ENCODE measurements at places on chromosomes 4 and X.

DNA sequence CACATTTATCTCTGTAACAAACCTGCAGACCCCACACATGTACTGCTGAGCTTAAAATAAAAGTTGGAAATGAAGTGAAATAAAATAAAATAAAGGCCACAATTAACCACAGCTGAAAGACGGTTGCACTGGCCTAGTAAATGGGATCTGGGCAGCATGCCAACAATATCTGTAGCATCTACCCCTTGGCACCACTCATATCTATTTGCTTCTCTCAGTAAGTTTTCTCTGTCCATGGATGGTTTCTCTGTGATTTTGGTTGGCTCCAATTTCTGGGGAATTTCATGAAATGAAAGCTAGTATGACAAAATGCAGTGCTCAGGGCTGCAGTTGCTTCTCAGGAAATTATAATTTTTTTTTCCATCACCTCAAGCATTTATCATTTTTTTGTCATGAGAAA is 172.0 kb upstream of the IL15 start:
- no peak for DNase-seq

DNA sequence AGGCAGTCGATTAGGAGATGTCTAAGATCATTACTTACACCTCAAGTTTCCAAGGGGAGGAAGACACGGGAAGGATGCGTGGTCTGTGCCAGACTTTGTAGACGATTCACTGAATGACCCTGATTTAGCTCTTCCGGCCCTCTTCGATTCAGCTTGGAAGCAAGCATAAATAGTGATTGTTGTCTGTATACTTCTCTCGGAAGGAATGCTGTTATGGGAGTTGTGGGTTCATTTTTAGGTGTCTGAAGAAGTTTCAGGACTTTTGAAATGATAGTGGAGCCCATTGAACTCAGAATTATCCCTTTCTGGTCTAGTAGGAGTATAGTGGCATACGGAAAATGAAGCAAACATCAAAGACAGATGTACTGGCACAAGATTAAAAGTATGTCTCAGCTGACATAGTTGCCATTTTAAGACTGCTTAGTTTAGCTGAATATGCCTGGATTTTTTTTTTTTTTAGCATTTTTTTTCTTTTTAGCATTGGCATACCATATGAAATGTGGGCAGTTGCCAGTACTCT is 1.0 kb upstream of the ANKRD17 start:
- DNase-seq: peak; percentile 35

GRCh38 chr4:78058591-78059523 is 1.7 kb downstream of the FRAS1 start:
- no peak for DNase-seq

- DNase-seq: no peak
Observed at GRCh38 chr4:15689540-15689939, 7.9 kb downstream of the FAM200B start.

DNA sequence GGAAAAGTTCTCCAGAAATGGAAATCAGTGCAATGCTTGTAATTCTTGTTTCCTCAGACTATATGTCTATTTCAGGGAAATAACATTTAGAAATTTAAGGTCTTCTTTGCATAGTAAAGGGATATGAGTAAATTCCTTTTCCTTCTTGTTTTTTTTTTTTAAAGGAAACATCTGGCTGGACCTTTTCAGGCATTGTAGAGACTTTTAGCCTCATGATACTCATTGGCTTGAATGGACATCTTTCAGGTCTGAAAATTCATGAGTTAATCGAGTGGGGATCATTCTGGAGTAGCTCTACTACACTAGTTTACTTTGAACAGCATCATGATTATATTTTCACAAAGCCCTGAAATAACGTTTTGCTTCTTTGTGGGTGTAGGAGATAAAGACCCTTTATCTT is 88.6 kb upstream of the CBLL2 start:
- DNase-seq: no peak

DNA sequence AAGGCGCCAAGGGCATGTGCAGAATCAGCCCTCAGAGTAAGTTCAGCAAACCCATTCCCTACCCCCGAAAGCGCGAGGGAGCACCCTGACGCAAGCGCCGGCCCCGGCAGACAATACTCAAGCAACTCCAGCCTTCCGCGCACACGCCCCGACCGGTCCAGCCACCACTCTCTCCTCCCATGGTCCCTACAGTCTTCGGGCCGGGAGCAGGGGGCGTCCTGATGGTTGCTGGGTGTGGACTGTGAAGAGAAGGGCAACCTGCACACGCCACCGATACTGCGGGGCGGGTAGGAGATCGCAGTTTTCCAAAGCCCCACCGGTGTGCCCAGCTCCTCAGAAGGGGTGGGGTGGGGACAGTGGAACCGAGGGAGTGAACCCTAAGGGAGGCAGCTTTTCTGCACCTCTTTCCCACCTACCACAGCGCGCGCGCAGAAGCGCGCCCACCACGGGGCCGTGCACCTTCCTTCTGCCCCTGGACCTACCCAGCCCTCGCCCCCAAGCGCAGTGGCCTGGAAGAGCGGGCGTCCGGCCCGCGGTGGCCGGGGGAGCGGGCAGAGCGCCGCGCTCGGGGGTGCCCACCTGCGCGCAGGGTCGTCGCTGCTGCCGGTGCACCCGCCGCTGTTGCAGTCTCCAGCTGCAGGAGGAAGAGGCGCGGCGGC is 650.2 kb upstream of the DIPK2B start:
- no peak for DNase-seq

DNA sequence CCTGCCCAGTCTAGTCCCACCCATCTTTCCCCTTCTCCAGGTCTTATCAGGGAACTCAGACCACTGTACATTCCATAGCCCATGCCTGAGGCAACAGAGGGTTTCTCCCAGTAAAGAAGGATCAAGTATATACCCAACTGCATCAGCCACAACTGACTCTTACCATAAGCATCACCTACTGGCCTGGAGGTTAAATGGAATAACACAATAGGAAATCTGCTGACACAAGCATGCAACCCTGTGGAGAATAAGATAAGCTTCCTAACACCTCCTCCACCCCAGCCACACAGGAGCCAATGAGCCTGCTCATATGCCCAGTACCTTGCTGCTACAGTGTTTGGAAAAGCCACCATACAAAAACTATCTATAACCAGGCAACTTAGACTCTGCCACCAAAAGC is 34.6 kb upstream of the PLK4 start:
- no peak for DNase-seq

DNA sequence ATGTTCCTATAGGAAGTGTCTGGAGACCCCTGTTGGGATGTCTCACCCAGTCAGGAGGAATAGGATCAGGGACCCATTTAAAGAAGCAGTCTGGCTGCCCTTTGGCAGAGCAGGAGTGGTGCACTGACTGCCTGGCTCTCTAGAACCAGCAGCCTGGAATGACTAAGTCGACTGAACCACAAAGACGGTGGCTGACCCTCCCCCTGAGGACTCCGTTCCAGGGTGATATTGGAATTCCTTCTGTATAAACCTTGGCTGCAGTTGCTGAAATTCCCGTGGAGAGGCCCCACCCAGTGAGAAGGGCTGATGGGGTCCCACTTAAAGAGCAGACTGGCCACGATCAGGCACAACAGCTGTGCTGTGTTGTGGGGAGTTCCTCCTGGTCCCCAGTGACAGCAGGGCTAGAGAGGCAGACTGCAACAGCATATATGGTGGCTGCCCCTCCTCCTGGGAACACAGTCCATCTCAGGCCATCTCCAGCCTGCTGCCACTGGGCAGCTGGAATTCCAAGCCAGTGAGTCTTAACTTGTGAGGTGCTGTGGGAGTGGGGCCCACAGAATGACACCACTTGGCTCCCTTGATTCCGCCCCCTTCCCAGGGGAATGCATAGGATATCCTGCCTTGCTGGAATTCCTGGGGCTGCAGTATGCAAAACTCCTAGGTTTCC is 41.8 kb upstream of the RLIM start:
- DNase-seq: no peak

GRCh38 chr4:184479516-184479950 is 5.2 kb upstream of the IRF2 start:
- DNase-seq: no peak

DNA sequence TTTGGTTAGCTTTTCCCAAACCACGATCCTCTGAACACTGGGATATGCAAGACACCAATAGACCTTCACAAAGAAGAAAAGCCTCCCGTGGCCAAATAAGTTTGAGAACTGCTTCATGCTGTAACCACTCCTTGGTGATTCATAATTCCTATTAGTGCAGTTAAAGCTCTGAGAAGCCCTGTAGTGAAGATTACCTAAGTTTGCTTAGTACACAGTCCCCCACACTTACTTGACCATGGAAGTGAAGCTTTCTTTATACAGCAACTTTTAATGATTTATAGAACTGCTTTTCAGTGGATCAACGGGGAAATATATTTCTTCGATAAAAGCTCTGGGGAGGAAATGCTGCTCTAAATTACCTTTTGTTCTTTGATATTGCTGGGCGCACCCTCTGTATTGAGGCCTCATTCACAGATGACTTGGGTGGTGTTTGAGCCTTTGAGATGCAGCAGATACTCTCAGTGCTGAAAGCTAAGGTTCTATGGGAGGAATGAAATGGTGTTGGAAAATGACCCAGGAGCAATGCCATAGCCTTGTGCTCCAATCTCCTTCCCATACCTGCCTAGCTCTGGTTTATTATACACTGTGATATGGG is 67.4 kb downstream of the CBLL2 start:
- DNase-seq: no peak

- no peak for DNase-seq
Observed at GRCh38 chrX:118961866-118962560, 12.4 kb upstream of the LONRF3 start.

DNA sequence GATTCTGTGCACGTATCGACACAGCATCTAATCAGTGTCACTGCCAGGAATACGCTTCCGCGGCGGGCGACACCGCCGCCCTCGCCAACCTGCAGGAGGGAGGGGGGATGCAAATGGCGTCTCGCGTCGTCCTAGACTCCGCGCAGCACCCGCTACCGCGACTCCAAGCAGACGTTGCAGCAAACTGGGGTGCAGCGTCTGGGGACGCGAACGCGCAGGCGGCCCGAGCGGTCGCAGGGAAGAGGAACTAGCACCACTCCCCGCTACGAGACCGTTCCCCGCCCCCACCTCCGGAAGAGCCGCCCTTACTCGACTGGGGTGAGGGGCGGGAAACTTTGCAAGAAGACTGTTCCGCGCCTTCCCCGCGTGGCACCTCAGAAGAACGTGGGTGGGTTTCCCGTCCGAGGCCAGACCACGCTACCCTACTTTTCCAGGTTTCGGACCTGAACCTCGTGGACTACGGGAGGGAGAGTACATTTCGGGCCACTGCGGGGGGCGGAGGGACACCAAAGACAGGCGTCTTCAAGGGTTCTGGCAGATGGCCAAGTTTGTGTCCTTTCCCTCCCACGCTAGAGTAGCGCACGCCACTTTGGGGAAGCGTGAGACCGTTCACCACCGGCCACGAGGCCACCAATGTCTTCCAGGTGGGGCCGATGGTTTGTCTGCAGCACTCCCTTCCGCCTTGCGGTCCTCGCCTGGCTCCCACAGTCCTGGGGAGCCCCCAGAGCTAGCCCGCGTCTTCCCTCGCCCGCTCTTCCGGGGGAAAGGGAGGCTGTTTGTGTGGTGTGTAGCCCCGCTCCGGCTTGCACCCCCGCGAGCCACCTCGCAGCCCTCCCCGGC is 78.0 kb upstream of the BCOR start:
- no peak for DNase-seq

DNA sequence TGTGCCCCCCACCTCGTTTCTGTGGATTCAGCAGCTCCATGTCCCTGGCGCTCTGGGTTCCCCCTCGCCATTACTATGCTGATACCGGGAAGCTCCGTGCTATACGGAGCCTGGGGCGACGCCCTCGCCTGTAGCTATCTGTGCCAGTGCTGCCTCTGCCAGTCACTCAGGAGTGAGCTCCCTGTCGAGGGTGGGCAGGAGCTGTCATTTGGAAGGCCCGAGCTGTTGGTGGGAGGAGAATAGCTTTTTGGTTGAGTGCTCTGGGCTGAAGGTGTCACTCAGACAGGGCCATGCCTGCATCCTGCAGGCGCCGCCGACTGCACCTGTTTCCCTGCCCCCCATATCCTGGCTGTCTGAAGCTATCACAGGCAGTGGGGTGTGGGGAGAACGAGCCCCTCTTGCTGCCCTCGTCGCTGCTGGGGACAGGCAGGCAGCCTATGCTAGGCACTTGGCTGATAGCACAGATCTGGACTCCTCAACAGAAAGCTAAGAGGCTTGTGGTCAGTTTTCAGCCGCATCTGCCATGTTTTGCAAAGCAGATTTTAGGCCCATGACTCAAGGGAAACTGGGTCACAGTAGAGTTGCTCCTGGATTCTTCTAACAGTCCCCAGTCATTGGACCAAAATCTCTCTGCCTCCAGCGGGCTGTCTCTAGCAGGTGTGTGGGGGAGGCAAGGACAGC is 31.8 kb downstream of the CPLX1 start:
- DNase-seq: no peak

DNA sequence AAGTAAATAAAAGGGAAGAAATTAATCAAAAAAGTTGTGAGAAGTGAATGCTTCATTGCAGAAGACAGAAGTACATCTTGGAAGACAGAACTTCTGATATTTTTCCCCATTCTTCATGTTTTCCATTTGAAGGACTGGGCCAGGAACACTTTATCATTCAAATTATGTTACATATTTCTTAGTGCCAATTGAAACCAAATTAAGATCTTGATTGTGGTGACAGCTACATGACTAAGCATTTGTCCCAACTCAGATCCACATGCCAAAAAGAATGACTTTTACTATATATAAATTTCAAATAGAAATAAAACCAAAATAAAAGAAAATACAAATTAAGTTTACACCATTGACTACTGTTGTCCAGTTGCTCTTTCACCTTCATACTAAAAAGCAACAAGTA is 14.0 kb upstream of the FGF5 start:
- DNase-seq: no peak

GRCh38 chr4:145827885-145828284 is 110.7 kb downstream of the ZNF827 start:
- no peak for DNase-seq

GRCh38 chr4:172725581-172725980 is 443.0 kb upstream of the GALNT7 start:
- no peak for DNase-seq

- no peak for DNase-seq
Observed at GRCh38 chr4:139602776-139603360, 46.8 kb upstream of the SETD7 start.

DNA sequence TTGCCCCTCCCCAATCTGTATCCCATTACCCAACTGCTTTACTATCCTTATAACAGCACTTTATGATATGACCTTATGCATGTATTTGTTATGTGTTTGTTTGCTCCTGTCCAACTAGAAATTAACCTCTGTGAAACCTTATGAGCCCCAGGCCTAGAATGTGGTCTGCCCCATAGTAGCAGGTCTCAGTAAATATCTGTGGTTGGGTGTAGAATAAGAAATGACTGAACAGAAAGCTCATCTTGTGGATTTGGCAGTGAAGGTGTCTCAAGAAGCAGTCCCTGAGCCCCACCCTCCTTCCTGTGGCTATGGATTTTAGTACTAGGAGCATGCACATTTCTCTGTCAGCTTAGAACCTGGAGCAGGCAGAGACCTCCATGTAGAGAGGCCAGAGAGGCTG is 229.0 kb upstream of the LCORL start:
- no peak for DNase-seq

- no peak for DNase-seq
Observed at GRCh38 chr4:5118994-5119835, 67.9 kb downstream of the STK32B start.

Data from forelimb muscle (tissue), 1 donor.